ENCODE measurements at places on chromosomes 4 and X.

GRCh38 chr4:42817913-42818312, 74.6 kb upstream of the GRXCR1 start:
- DNase-seq, result no peak

- DNase-seq, result no peak
Observed at GRCh38 chr4:7710576-7711306, 228.9 kb downstream of the AFAP1 start.

- no peak for DNase-seq
Observed at GRCh38 chr4:83917572-83917971, 381.7 kb downstream of the GPAT3 start.

DNA sequence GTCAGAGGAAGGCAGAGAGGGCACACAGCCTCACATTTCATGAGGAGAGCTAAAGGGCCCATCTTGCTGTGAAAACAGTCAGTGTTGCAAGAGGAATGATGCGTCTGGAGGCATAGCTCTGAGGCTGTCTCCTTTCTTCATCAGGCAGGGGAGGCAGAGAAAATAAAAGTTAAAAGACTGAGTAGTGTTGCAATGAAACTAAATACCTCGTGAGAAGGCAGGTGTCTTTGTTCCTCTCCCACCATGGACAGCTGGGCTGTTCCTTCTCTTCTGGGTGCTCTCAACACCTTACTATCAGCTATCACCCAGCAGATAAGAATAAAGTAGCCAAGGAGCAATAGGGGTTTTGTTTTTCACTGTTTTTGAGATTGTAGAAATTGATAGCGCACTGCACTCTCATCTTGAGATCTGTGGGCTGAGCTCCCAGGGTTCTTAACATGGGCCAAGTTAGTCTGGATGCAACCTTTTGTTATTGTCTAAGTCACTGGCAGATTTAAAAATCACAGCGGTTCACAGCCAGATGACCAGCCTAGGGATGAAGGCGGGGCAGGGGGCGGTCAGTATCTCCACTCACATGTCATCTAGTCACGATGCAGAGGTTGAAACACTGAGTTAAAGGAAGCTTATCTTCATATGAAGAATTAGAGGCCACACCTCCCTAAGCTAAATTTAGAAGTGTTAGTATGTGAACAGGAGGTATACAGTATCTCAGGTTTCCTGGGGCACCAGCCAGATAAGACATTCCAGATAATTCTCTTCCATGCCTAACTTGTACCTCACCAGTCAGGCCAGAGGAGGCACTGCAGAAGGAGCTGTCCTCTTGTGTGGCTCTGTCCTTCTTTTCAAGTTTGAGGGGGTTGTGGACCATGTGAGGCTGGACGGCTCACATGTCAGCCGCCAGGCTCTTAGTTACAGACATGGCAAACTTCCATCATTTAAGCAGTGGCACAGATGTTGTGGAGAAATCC, 36.9 kb downstream of the PARM1 start:
- DNase-seq, result no peak

DNA sequence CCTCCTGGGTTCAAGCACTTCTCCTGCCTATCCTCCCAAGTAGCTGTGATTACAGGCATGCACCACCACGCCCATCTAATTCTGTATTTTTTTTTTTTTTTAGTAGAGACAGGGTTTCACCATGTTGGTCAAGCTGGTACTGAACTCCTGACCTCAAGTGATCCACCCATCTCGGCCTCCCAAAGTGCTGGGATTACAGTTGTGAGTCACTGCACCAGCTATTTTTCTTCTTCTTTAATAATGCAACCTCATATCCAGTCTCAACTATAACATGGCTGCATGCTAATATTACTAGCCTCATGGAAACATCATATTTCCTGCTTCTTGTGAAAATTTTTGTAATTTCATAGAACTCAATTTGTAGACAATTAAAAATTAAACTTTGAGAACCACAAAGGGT, 706.5 kb downstream of the KCTD8 start:
- no peak for DNase-seq

- DNase-seq, result no peak
Observed at GRCh38 chrX:18668071-18668835, 3.7 kb downstream of the RS1 start.

GRCh38 chr4:117467404-117467803, 382.0 kb upstream of the TRAM1L1 start:
- no peak for DNase-seq

All from cerebellar nuclear complex (tissue), 1 donor.